Mesothelial cell of epicardium (in vitro differentiated cells): ENCODE measurements at places on chromosomes 6 and 20.

GRCh38 chr20:57387945-57388371 is 3.2 kb upstream of the RBM38 start:
- H3K4me1 ChIP-seq: peaks cover 21% of the 10 kb centered on the region
- H3K4me3 ChIP-seq: no peak overlapping the region
- DNase-seq: no peak
- H3K27ac ChIP-seq: no peak overlapping the region
- no peaks in the 10 kb centered on the region for H3K27me3 ChIP-seq
- no peaks in the 10 kb centered on the region for H3K36me3 ChIP-seq

DNA sequence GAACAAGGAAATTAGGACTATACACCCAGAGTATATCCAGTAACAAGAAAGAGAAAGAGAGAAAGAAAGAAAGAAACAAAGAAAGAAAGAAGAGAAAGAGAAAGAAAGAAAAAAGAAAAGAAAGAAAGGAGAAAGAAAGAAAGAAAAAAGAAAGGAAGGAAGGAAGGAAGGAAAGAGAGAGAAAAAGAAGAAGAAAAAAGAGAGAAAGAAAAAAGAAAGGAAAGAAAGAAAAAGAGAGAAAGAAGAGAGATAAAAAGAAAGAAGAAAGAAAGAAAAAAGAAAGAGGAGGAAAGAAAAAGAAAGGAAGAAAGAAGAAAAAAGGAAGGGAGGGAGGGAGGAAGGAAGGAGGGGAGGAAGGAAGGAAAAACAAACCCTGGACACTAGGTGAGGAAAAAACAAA is 981.8 kb downstream of the TBC1D32 start:
- no peaks in the 10 kb centered on the region for H3K27me3 ChIP-seq
- H3K4me1 ChIP-seq: no peaks in the 10 kb centered on the region
- H3K36me3 ChIP-seq: no peaks in the 10 kb centered on the region
- no peak overlapping the region for H3K4me3 ChIP-seq
- H3K27ac ChIP-seq: no peak overlapping the region

- H3K36me3 ChIP-seq: no peaks in the 10 kb centered on the region
- DNase-seq: no peak
- H3K4me3 ChIP-seq: no peak overlapping the region
- peaks cover 10% of the 10 kb centered on the region for H3K4me1 ChIP-seq
Measured at GRCh38 chr6:159832946-159833345, 32.9 kb downstream of the PNLDC1 start.

- peak overlapping the region; percentile 22 for H3K27ac ChIP-seq
- H3K27me3 ChIP-seq: no peaks in the 10 kb centered on the region
- DNase-seq: no peak
- H3K4me3 ChIP-seq: no peak overlapping the region
Measured at GRCh38 chr6:121748376-121748775, 312.9 kb downstream of the GJA1 start.

- H3K36me3 ChIP-seq: peaks cover 3% of the 10 kb centered on the region
- no peak overlapping the region for H3K4me3 ChIP-seq
- peaks cover 14% of the 10 kb centered on the region for H3K27me3 ChIP-seq
- DNase-seq: no peak
Measured at GRCh38 chr20:62080249-62080990, 14.7 kb upstream of the TAF4 start.

- H3K27ac ChIP-seq: no peak overlapping the region
- H3K4me3 ChIP-seq: no peak overlapping the region
- H3K36me3 ChIP-seq: peaks cover 54% of the 10 kb centered on the region
- peaks cover 14% of the 10 kb centered on the region for H3K4me1 ChIP-seq
Measured at GRCh38 chr20:49228676-49229075, 9.5 kb downstream of the DDX27 start.

- H3K4me3 ChIP-seq: no peak overlapping the region
- no peak overlapping the region for H3K27ac ChIP-seq
- H3K27me3 ChIP-seq: peaks cover 18% of the 10 kb centered on the region
Measured at GRCh38 chr6:74087899-74088298, 391.9 kb downstream of the CD109 start.

DNA sequence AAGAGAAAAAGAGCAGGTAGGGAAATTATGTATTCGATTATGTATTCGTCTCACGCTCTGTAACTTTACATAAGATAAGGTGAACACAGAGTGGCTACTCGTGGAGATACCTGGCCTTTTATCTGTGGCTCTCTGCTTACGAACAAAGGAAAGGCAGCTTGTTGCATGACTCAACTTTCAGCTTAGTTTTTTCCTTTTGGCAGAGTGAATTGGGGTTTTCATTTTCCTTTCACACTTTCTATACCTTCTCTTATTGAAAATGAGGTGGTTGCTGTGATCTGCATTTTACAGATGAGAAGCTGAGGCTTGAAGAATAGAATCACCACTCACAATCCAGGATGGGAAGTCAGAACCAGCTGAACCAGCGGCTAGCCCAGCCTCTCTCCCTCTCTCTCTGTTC is 13.3 kb upstream of the KCNK15 start:
- no peaks in the 10 kb centered on the region for H3K36me3 ChIP-seq
- DNase-seq: no peak

- H3K27ac ChIP-seq: no peak overlapping the region
- H3K36me3 ChIP-seq: peaks cover 15% of the 10 kb centered on the region
- H3K4me1 ChIP-seq: no peaks in the 10 kb centered on the region
- no peak overlapping the region for H3K4me3 ChIP-seq
Measured at GRCh38 chr6:88698661-88699060, 264.8 kb downstream of the RNGTT start.

GRCh38 chr6:23277521-23278179 is 708.3 kb downstream of the HDGFL1 start:
- no peak overlapping the region for H3K4me3 ChIP-seq
- peak overlapping the region; percentile 13 for H3K27ac ChIP-seq
- H3K4me1 ChIP-seq: peaks cover 30% of the 10 kb centered on the region

GRCh38 chr20:870758-871157 is 37.2 kb downstream of the FAM110A start:
- H3K4me3 ChIP-seq: no peak overlapping the region
- H3K4me1 ChIP-seq: peaks cover 5% of the 10 kb centered on the region
- H3K36me3 ChIP-seq: no peaks in the 10 kb centered on the region
- DNase-seq: no peak
- no peak overlapping the region for H3K27ac ChIP-seq
- H3K27me3 ChIP-seq: peaks cover 44% of the 10 kb centered on the region

- H3K27ac ChIP-seq: no peak overlapping the region
- H3K27me3 ChIP-seq: no peaks in the 10 kb centered on the region
- no peak overlapping the region for H3K4me3 ChIP-seq
Measured at GRCh38 chr6:116291701-116292396, 12.1 kb upstream of the TSPYL1 start.

DNA sequence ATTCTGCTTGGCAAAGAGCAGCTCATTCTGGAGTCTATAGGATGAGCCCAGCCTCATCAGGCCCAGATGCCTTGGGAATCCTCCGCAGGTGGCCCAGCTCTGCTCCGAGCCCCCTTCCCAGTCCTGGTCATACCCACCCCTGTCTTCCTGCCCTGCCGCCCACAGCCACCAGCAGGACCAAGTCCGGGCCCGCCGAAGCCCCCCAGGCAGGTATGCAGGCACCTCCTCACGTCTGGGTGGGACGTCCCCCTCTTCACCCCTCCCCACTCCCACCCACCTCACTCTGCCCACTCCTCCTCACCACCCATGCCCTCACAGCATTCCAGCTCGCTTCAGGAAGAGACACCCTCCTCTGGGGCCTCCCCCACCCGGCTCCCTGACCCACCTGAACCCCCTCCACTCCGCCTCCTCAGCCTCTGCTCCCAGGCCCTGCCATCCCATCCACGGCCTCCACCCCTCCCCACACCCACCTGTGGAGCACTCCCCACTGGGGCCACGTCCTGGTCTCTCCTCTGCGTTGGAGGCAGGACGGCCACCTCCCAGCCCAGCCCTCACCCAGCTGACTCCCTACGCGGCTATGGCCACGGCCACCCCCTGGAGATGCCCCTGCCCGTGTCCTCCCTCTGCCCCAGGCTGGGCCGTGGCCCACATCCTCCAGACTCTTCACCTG is 43.4 kb downstream of the KCNQ2 start:
- H3K27ac ChIP-seq: no peak overlapping the region
- H3K4me1 ChIP-seq: no peaks in the 10 kb centered on the region
- no peak for DNase-seq
- H3K4me3 ChIP-seq: no peak overlapping the region
- peaks cover 13% of the 10 kb centered on the region for H3K27me3 ChIP-seq

DNA sequence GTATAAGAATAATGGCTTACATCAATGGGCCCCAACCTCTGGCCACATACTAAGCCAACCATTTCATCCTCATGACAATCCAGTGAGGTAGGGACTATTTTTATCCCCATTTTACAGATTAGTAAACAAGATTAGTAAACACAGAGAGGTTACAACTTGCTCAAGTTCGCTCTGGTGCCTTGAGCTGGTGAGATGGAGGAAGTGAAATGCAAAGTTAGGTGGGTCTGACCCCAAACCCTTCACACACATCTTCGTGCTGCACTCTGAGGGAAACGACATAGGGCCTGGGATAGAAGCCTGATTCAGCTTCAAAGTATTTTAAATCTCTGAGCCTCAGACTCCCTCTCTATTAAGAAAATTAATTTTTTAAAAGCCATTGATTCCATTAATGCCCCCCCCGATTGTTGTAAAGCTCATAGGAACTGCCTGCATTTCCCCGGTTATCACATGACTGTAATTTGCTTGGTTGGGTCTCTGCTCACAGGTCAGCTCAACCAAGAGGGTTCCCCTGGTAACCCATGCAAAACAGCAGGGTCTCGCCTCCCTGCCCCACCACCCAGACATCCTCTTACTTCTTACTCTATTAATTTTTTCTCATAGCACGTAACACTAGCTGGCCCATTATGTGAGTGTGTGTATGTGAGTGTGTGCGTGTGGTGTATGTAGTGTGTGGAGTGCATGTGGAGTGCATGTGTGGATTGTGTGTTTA is 221.2 kb downstream of the MAFB start:
- H3K4me1 ChIP-seq: peaks cover 16% of the 10 kb centered on the region
- DNase-seq: no peak
- H3K27me3 ChIP-seq: no peaks in the 10 kb centered on the region
- no peak overlapping the region for H3K4me3 ChIP-seq

GRCh38 chr6:2181567-2181966 is 63.8 kb downstream of the GMDS start:
- H3K4me1 ChIP-seq: peaks cover 6% of the 10 kb centered on the region
- no peaks in the 10 kb centered on the region for H3K27me3 ChIP-seq
- DNase-seq: no peak
- H3K27ac ChIP-seq: no peak overlapping the region

- peak; percentile 43 for DNase-seq
- peaks cover 2% of the 10 kb centered on the region for H3K36me3 ChIP-seq
- H3K27ac ChIP-seq: peak within 1 kb of the TSS; percentile 87
- H3K4me3 ChIP-seq: peak within 1 kb of the TSS; percentile 80
- peaks cover 48% of the 10 kb centered on the region for H3K4me1 ChIP-seq
Measured at GRCh38 chr6:83511901-83512681, at the start of gene PRSS35. PRSS35 (plus strand) TSS chr6:83512534; CDS start chr6:83523442, 10,908 bp downstream.

GRCh38 chr6:167832497-167833395 is 6.0 kb downstream of the AFDN start:
- H3K36me3 ChIP-seq: no peaks in the 10 kb centered on the region
- DNase-seq: no peak
- peaks cover 63% of the 10 kb centered on the region for H3K4me1 ChIP-seq
- H3K4me3 ChIP-seq: no peak overlapping the region

GRCh38 chr20:50434653-50435396 is 75.4 kb upstream of the PTPN1 start:
- H3K4me3 ChIP-seq: no peak overlapping the region
- DNase-seq: no peak
- no peaks in the 10 kb centered on the region for H3K27me3 ChIP-seq
- peaks cover 10% of the 10 kb centered on the region for H3K4me1 ChIP-seq
- H3K27ac ChIP-seq: no peak overlapping the region

DNA sequence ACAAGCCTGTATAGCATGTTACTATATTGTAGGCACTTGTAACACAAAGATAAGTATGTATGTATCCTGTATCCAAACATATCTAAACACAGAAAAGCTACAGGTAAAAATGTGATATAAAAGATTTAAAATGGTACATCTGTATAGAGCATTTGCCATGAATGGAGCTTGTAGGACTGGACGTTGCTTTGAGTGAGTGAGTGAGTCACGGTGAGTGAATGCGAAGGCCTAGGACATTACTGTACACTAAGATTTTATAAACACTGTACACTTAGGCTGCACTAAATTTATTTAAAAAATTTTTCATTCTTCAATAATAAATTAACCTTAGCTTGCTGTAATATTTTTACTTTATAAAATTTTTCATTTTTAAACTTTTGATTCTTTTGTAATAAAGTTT is 136.9 kb downstream of the NKAIN2 start:
- no peak overlapping the region for H3K4me3 ChIP-seq
- H3K27ac ChIP-seq: no peak overlapping the region

GRCh38 chr20:2297357-2297728 is 1.5 kb downstream of the TGM3 start:
- H3K36me3 ChIP-seq: no peaks in the 10 kb centered on the region
- no peak overlapping the region for H3K27ac ChIP-seq
- DNase-seq: no peak
- H3K4me1 ChIP-seq: peaks cover 15% of the 10 kb centered on the region
- H3K4me3 ChIP-seq: no peak overlapping the region

DNA sequence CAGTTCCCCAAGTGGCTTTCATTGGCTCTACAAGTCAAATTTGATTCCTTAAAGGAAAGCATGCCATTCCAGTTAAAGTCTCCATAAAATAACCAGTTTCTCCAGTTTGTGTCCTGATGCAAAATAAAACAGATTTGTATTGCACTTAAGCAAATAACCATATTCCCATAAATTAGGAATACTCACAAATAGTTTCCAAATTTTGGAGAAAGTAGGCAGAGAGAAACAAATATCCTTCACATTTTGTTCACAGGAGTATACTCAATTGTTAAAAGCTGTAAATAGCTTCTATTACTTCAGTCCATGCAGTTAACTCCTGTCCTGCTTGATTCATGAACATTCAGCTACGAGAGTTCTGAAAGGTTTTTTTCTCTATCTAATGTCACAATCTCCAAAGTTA is 281.4 kb upstream of the RGS17 start:
- H3K27me3 ChIP-seq: no peaks in the 10 kb centered on the region
- no peaks in the 10 kb centered on the region for H3K36me3 ChIP-seq
- no peak for DNase-seq
- no peaks in the 10 kb centered on the region for H3K4me1 ChIP-seq
- no peak overlapping the region for H3K27ac ChIP-seq
- H3K4me3 ChIP-seq: no peak overlapping the region

GRCh38 chr6:101722471-101722870 is 329.0 kb downstream of the GRIK2 start:
- H3K4me1 ChIP-seq: peaks cover 7% of the 10 kb centered on the region
- H3K27me3 ChIP-seq: peaks cover 3% of the 10 kb centered on the region
- H3K36me3 ChIP-seq: no peaks in the 10 kb centered on the region
- H3K27ac ChIP-seq: no peak overlapping the region

DNA sequence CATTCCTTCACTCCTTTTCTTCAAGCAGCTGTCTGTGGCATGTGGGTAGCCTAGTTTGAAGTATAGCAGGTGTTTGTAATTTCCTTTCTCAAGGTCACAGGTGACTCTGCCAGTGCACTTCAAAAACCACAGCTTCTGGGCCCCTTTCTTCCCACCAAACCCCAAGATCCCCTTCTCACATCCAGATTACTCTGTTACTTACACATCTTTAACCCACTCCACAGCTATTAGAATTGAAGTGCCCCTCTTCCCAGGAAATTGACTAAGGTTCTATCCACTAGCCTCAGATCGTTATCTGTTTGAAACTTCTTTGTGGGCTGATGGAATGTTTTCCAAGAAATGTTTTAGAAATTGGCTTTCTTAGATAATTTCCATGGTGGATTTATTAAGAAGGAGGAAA is 150.8 kb downstream of the AHI1 start:
- H3K4me1 ChIP-seq: peaks cover 5% of the 10 kb centered on the region
- H3K27ac ChIP-seq: no peak overlapping the region
- DNase-seq: no peak
- no peaks in the 10 kb centered on the region for H3K27me3 ChIP-seq

- H3K27me3 ChIP-seq: peaks cover 7% of the 10 kb centered on the region
- H3K36me3 ChIP-seq: no peaks in the 10 kb centered on the region
- no peaks in the 10 kb centered on the region for H3K4me1 ChIP-seq
- no peak for DNase-seq
- H3K27ac ChIP-seq: no peak overlapping the region
Measured at GRCh38 chr6:5095236-5095635, 10.1 kb downstream of the PPP1R3G start.
